Right lung (tissue), 10 donors: ENCODE measurements at places on chromosomes 1 and 21. TPM values are rescaled to one million over a fixed set of nuclear protein-coding genes. Genes with fewer than 3 reads are reported as not detected.

DNA sequence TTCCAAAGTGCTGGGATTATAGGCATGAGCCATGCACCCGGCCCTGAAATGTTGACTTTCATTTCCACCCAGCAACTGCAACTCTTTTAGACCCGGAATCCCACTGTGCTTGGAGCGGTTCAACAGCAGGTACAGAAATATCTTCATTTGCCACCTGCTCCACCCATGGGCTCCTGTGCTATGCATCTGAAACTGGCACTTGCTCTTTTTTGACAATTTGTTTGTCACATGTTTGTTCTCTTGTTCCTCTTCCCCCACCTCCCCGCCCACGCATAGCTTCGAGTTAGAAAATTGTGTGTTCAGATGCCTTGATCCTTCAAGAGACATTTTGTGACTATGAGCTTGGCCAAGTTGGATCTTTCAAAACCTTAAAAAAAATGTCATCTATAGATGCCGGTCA is 2.4 kb upstream of the IFNLR1 start:
- DNase-seq, result no peak

Gene SEC16B
- polyA plus RNA-seq, result 4.2 TPM

GRCh38 chr1:44624268-44624901 is 49.9 kb downstream of the TMEM53 start:
- DNase-seq, result no peak

- no peak for DNase-seq
These were observed 4.2 kb downstream of the SLAMF7 start for GRCh38 chr1:160743266-160743665.

GRCh38 chr1:235421751-235422150 is 54.5 kb downstream of the TBCE start:
- DNase-seq, result no peak

DNA sequence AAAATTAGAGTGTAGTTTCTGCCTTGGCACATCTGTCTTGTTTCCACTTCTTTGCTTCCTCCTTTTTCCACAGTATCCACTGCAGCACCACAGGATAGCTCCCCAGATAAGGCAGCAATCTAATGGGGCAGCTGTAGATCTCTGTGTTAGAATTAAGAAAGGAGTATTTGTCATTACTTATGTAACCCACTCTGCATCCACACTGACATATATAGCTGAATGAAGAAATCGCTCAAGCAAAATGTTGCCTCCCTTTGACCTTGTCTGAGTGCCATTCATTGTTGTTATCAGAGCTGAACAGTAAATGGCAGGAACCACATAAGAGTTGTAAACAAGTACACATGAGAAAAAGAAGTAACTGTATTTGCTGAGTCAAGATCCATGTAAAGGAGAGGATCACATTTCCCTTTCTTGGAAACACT is 45.9 kb upstream of the DPH5 start:
- no peak for DNase-seq
